Left lung (tissue), 14 donors: ENCODE measurements at places on chromosomes 16 and 17.

DNA sequence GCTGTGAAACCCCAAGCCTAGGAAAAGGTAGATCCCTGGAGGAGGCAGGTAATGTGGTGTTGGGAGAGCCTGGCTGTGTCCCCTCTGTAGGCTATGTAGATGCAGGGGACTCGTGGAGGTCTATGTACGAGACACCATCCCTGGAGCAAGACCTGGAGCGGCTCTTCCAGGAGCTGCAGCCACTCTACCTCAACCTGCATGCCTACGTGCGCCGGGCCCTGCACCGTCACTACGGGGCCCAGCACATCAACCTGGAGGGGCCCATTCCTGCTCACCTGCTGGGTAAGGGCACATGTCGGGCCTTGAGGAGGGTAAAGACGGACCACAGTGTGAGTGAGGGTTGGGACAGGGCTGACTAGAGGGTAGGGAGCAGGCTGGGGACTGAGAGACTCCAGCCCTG, 12.0 kb downstream of the ACE start:
- H3K27me3 ChIP-seq: no peaks in the 10 kb centered on the region
- H3K4me3 ChIP-seq: no peak overlapping the region
- H3K4me1 ChIP-seq: no peaks in the 10 kb centered on the region
- no peaks in the 10 kb centered on the region for H3K36me3 ChIP-seq
- H3K27ac ChIP-seq: peak overlapping the region; percentile 20

- H3K27ac ChIP-seq: no peak overlapping the region
- peaks cover 26% of the 10 kb centered on the region for H3K4me1 ChIP-seq
- peaks cover 13% of the 10 kb centered on the region for H3K27me3 ChIP-seq
- DNase-seq: no peak
These were observed 7.4 kb downstream of the PRCD start for GRCh38 chr17:76547183-76547641.

- no peak overlapping the region for H3K27ac ChIP-seq
- H3K36me3 ChIP-seq: no peaks in the 10 kb centered on the region
- H3K27me3 ChIP-seq: no peaks in the 10 kb centered on the region
- DNase-seq: no peak
These were observed 46.8 kb downstream of the HIC1 start for GRCh38 chr17:2101448-2102257.

DNA sequence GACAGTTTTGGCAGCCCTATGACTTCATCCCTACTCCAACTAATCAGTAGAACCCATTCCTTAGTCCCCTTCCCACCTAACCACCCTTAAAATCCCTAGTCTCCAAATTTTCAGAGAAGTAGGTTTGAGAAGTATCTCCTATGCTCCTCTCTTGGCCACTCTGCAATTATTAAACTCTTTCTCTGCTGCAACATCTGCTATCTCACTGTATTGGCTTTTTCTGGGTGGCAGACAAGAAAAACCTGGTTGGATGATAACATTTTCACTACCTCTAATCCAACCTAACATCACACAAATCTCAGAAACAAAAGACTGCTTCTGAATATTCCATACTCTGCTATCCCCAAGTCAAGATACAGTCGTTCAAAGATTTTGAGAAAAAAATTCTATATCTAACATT, 542.4 kb upstream of the SOX9 start:
- no peaks in the 10 kb centered on the region for H3K27me3 ChIP-seq
- no peaks in the 10 kb centered on the region for H3K4me1 ChIP-seq
- no peaks in the 10 kb centered on the region for H3K36me3 ChIP-seq

- no peak overlapping the region for H3K27ac ChIP-seq
- H3K36me3 ChIP-seq: no peaks in the 10 kb centered on the region
- H3K4me1 ChIP-seq: no peaks in the 10 kb centered on the region
These were observed 40.4 kb upstream of the DNAH17 start for GRCh38 chr17:78617511-78618061.

DNA sequence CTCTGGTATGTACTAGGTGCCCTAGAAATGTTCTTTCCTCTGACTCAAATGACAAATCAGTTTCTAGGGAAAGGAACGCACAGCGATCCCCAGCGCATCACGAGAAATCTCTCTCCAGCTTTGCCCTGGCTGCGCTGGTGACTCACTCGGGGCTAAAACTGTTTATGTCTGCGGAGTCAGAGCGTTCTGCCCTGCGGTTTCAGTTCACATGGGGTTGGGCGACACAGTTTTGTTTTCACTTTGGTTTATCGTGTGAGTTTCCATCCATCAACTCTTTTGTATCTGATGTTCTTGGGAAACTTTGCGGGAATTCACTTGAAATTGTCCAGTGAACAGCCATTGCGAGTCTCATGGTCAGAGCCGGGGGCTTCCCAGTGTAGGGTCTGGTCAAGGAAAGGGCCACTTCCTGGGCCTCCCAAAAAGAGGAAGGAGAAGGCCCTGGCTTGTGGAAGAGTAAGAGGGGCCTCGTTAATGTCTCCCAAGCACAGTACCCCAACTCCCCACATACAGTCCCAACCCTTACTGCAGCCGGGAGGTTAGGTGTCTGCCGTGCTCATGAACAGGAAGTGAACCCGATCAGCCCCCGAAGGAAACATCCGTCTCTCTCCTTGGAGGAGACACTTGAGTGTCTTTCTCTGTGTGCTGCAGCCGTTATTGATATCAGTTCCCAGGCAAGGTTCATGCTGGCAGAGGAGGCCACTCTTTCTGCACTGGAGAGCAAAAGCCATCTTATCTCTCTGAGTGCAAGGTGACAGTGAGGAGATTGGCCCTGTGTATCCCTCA, 643.2 kb downstream of the WWOX start:
- H3K4me3 ChIP-seq: no peak overlapping the region
- H3K4me1 ChIP-seq: no peaks in the 10 kb centered on the region
- H3K36me3 ChIP-seq: no peaks in the 10 kb centered on the region

- peaks cover 20% of the 10 kb centered on the region for H3K27me3 ChIP-seq
- no peaks in the 10 kb centered on the region for H3K36me3 ChIP-seq
- H3K4me3 ChIP-seq: no peak overlapping the region
- DNase-seq: no peak
These were observed 29.7 kb downstream of the TBX21 start for GRCh38 chr17:47762728-47763127.
